ENCODE measurements at places on chromosomes 3 and 15.

GRCh38 chr3:174767853-174768382 lies 91.2 kb upstream of the NAALADL2 start:
- DNase-seq, result no peak

- DNase-seq, result no peak
These were observed 1.3 kb upstream of the TNIK start for GRCh38 chr3:171461525-171461917.

GRCh38 chr3:23549148-23549910 lies 256.4 kb upstream of the UBE2E1 start:
- DNase-seq, result no peak

- DNase-seq, result no peak
These were observed 68.0 kb downstream of the SH3GL3 start for GRCh38 chr15:83515164-83515563.

DNA sequence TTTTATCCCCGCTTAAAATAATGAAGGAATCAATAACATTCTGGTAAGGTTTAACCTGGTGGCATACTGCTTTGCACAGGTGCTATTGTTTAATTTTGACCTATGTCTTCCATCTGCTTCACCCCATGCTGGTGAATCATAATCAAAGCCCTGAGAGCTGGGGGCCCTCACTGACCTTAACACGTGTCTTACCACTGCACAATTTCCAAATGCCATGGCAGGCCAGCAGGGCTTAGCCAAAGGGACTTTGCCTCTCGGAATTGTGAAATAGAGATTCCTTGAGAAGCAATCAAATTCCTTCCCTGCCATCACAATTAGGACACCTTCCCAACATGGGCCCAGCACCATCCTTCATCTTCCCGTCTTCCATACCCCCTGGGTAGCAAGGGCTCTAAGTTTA lies 242.6 kb upstream of the THBS1 start:
- DNase-seq, result no peak

GRCh38 chr15:57740048-57740447 lies 33.5 kb downstream of the POLR2M start:
- DNase-seq, result no peak

DNA sequence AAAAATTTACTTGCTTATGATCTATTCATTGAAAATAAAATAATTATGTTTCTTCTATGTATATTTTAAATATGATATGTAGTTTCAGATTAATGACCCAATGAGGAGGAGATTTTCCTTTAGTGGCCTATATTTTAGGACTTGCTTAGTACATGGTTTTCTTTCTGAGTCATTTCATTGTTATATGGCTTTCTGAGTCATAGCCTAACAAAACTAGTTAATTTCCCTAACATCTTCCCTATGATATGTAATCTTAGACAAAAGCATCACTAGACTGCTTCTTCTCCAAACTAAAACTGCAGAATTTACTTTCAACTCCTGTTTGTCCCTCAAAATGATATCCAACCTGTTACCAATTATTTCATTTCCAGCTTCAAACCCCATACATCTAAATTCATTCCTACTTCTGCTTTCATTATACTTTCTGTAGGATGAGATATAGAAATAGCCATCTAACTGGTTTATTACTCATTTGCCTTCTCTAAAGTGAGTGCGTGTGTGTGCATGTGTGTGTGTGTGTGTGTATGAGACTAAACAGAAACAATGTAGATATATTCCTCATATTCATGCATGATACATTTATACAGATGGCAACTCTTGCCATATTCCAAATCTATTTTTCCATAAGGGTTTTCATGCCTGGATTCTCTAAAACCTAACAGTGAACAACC lies 915.0 kb upstream of the GBE1 start:
- no peak for DNase-seq

GRCh38 chr15:26201177-26201858 lies 338.2 kb upstream of the ATP10A start:
- no peak for DNase-seq

Data from SK-N-MC (cell line).